HFF-Myc (cell line): ENCODE measurements at places on chromosomes 6 and 20.

DNA sequence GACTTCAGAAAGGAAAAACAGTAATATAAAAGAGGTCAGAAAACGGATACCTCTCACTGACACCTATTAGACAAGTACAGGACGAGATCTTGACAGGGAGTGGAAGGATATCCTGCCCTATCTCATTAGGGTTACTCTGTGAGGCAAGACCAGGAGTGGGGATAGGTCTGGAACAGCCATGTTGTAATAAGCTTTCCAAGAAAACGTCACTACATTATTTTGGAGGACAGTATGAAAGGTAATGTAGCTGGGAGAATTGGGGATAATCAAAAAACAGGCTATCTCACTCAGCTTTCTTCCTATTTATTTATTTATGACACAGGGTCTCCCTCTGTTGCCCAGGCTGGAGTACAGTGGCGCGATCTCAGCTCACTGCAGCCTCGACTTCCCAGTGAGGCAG, 25.3 kb downstream of the HMGN4 start:
- DNase-seq = no peak

- DNase-seq = peak; percentile 59
Observed at GRCh38 chr6:21371676-21372171, 221.8 kb upstream of the SOX4 start.

GRCh38 chr20:7924692-7925091, 15.6 kb downstream of the HAO1 start:
- peak; percentile 91 for DNase-seq

GRCh38 chr6:45815466-45816125, 200.1 kb downstream of the CLIC5 start:
- DNase-seq = no peak

DNA sequence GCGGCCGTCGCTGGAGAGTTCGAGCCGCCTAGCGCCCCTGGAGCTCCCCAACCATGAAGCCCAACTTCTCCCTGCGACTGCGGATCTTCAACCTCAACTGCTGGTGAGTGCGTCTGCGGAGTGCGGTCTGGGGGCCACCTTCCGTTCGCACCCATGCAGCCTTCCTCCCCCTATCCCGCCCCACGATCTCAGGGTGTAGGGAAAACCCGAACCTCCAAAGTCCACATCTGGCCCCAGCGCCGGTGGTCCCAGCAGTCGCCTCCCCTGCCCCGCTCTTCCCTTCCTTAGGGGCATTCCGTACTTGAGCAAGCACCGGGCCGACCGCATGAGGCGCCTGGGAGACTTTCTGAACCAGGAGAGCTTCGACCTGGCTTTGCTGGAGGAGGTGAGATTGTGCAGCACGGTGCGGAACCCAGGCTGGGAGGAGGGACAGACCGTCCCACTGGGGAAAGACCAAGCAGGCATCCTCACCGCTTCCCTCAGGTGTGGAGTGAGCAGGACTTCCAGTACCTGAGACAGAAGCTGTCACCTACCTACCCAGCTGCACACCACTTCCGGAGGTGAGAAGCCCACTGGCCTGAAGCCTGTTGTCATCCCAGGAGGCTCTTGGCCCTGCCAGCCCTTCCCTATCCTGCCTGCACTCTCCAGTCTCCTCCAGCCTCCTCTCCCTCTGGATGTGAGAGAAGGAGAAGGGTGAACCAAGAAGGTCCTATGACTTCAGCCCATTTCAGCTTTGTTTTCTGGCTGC, 719 bp downstream of the SMPD2 start:
- DNase-seq = no peak

DNA sequence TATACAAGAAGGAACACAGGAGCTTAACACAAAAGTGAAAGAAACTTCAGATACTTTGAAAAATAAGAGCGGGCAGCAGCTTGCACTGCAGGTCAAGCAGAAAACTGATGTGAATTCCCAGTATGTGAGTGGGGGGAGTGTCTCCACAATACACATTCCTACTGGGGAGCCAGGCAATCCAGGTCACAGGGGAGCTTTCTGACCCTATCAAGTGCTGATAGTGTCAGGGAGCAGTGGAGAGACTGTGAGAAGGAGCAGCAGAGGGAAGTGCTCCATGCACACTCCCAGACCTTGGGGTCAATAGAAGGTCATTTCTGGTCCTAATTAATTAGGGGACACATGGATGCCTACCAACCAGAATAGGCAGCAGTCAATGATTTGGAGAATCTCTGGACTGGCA, 59.4 kb downstream of the PDSS2 start:
- no peak for DNase-seq

GRCh38 chr20:47133809-47134456, 222.6 kb downstream of the ZMYND8 start:
- DNase-seq = no peak

DNA sequence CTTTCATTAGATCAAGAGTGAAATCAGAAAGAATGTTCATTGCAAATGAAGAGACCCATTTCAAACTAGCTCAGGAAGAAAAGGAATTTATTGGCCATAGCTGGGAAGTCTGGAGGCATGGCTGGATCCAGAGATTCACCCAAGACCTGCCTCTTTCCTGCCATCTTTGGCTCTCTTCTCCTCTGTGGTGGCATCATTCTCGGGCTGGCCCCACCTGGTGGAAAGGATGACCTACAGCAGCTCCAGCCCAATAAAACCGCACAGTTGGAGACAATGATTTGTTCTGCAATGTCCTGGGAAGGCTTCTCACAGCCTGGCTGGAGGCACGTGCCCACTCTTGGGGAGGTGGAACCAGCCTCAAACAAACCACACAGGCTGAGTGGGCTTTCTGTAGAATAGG, 18.1 kb upstream of the FERMT1 start:
- no peak for DNase-seq

DNA sequence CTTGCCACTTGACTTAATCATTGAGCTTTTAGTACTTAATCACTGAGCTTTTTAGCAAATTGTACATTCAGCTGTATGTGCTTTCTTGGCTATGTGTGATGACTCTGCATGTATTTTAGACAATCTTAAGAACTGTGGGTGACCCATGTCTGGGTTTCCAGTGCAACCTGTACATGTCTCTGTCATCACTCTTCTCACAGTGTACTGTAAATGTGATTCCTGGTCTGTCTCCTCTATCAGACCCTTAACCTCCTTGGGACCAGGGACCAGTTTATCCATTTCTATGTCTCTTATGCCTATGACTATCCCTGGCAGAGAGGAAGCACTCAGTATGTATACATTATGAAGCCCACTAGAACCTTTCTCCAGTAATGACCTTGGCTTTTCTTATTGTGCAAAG, 36.6 kb upstream of the HDDC2 start:
- no peak for DNase-seq

- no peak for DNase-seq
Observed at GRCh38 chr20:1816384-1817381, 78.5 kb upstream of the SIRPA start.

DNA sequence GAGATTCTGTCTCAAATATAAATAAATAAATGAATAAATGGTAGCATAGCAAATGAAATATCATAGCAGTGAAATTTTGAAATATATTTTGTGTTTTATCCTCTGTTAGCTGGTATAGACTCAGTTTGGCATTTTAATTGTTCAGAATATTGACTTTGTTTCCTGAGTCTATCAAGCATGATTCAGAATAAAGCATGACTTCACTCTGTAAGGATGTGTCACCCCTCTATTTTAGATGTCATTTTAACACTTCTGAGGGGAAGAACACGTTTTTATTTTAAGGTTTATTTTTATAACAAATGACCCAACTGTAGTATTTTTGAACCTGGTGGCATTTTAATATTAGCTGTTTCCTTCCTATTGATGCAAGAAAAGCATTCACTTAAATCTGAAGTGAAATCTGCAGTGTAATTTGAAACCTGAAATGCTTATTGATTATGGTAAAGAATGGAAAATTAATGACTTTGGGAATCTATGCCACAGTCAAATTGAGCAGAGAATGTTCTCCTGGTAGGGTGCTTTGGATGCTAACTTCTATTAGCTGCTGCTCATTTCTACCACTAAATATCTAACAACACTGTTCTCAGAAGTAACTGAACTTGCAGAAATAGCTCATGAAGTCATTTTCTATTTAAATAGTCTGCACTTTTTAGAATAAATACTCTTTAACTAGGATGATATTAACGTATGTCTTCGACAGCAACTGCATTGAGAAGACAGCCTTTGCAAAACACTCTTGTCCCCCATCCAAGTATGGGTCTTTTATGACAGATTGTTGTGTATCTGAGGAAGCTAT, 114.2 kb downstream of the SOX4 start:
- no peak for DNase-seq
